Stimulated activated CD4-positive, alpha-beta T cell treated with anti-CD3 and anti-CD28 coated beads, Interleukin-12 subunit alpha, Interleukin-12 subunit beta, amount 100 ng/mL, for 24 hours (primary cell): ENCODE measurements at places on chromosomes 7 and 10.

GRCh38 chr10:109939315-109939961 lies 16.1 kb upstream of the XPNPEP1 start:
- DNase-seq: no peak

GRCh38 chr10:63165249-63165648 lies 32.1 kb downstream of the NRBF2 start:
- DNase-seq: no peak

DNA sequence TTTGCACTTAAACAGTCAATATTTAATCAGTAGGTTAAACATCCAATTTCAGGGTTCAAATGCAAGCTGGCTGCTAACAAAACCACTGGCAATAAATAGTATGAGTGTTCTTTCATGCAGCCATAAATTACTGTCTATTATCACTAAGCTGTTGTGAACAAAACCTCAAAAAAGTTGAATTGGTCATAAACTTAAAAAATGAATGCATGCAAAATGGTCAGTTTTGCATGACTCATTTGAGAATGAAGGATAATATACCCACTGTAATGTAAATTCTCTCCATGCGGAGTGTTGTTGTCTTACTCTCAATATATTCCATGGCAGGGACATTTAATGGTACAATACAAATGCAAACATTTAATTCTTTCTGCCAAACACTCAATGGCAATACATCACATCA lies 226.4 kb downstream of the MAGI2 start:
- DNase-seq: no peak

GRCh38 chr10:105063796-105064195 lies 422.7 kb downstream of the SORCS3 start:
- no peak for DNase-seq

GRCh38 chr10:91238191-91238590 lies 17.7 kb downstream of the PCGF5 start:
- no peak for DNase-seq

- DNase-seq: no peak
These were observed 208.6 kb downstream of the ZNF365 start for GRCh38 chr10:62582804-62583208.

- no peak for DNase-seq
These were observed 104.9 kb upstream of the ZNF92 start for GRCh38 chr7:65268782-65269149.
